Stimulated activated CD4-positive, alpha-beta T cell treated with anti-CD3 and anti-CD28 coated beads, TNF-alpha, amount 100 ng/mL, for 4 hours (primary cell): ENCODE measurements at places on chromosomes 1 and 21.

- no peak for DNase-seq
Observed at GRCh38 chr1:218823291-218823900, 350.3 kb upstream of the LYPLAL1 start.

DNA sequence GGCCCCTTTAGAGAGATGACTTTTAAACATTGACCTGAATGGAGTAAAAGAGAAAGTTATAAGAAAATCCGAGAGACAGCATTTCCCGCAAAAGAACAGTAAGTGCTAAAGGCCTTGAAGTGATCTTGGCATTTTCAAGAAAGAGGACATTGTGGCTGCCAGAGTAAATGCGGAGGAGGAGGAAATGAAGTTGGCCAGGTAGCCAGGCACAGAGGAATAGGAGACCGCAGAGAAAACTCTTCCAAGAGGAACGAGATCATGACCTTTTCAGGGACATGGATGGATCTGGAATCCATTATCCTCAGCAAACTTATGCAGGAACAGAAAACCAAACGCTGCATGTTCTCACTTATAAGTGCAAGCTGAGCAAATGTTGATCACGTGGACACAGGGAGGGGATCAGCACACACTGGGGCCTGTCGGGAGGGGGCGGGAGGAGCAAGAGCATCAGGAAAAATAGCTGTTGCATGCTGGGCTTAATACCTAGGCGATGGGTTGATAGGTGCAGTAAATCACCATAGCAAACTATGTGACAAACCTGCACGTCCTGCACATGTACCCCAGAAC is 49.7 kb downstream of the EEIG2 start:
- DNase-seq = no peak

- DNase-seq = no peak
Observed at GRCh38 chr1:245807954-245808719, 653.4 kb downstream of the KIF26B start.

DNA sequence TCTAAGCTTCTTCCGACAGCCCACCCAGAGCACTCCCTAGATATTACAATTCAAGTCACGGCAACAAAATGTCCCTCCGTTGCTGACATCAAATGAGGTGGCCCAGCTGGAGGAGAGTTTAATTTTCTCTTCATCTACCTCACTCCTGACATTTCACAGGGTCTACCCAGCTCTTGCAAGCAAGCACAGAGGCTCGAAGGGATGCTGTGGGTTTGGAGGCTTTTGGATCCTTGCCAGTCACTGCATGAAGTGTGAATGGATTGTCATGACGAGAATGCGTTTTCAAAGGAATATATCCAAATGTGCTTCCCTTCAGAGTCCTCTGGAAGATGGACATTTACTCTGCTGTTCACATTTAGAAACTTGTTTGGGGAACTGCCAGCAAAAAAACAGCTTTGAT is 33.5 kb downstream of the CAPN8 start:
- DNase-seq = no peak

DNA sequence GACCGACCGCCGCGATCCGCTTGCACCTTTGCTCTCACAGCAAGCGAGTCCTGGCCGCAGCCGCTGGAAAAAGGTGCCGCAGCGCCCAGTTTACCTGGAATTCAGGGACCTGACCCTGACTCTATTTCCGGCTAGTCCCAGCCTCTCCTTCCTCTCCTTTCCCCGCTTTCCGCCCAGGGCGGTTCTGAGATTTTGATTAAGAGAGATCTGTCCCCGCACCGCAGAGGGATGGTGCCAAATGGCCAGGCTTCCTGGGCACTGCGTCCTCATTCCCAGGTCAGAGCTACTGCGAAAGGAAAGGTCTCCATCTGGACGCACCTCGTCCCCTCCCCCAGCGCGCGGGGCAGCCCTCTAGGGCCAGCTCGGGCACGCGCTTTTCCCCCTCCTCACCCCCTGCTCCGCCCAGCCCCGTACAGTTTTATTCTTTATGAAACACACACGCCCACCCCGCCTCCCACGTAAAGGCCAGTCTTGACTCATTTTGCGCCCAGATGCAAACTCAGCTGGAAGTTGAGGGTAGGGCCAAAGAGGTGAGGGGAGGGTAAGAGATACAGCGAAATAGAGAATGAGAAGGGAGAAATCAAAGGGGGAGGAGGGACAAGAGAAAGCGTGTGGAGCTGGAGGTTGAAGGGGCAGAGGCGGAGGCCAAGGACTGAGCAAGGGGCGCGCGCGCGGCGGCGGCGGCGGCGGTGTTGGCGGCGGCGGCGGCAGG is 411.8 kb upstream of the ESRRG start:
- DNase-seq = no peak

GRCh38 chr1:182668521-182669054 is 15.8 kb downstream of the RGS8 start:
- DNase-seq = no peak

GRCh38 chr1:3774276-3774945 is 1.9 kb downstream of the SMIM1 start:
- no peak for DNase-seq

DNA sequence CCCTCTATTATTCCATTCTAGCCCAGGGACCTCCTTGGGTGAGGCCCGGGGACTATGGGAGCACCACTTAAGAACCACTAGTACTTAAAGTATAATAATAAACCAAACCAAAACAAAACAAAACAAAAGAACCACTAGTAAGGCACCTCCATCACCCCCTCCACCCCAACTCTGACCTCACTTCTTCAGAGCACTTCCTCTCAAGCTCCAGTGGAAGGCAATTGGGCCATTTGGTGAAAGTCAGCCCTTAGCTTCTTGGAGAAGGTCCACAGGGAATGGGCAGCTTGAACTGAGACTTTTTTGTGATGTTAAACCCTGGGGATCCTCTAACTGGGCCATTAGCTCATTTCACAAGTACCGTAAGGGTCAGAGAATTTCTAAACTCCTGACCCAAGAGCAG is 237.3 kb downstream of the RHOU start:
- DNase-seq = no peak

DNA sequence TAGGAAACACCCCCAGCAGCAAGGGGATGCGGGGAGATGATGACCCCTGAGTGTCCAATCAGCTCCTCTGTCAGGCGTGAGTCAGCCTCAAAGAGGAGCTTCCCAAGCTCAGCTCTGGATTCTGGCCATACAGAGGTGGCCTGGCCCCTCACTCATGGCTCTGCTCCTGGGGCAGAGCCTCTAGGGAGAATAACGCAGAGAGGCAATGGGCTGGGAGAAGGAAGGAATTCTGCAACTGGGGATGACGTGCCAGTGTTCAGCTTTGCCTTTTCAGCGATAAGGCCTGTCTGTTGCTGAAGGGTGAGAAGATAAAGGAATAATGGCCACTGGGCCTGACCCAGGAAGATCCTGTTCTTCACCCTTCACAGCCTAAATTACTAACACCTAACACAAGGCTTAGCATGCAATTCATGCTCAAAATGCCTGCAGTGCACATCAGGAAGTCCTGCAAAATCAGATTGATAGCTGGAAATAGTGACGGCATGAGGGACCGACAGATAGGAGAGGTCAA is 92.2 kb downstream of the TBX19 start:
- no peak for DNase-seq

- no peak for DNase-seq
Observed at GRCh38 chr1:228465141-228465540, 22.0 kb upstream of the RNF187 start.

DNA sequence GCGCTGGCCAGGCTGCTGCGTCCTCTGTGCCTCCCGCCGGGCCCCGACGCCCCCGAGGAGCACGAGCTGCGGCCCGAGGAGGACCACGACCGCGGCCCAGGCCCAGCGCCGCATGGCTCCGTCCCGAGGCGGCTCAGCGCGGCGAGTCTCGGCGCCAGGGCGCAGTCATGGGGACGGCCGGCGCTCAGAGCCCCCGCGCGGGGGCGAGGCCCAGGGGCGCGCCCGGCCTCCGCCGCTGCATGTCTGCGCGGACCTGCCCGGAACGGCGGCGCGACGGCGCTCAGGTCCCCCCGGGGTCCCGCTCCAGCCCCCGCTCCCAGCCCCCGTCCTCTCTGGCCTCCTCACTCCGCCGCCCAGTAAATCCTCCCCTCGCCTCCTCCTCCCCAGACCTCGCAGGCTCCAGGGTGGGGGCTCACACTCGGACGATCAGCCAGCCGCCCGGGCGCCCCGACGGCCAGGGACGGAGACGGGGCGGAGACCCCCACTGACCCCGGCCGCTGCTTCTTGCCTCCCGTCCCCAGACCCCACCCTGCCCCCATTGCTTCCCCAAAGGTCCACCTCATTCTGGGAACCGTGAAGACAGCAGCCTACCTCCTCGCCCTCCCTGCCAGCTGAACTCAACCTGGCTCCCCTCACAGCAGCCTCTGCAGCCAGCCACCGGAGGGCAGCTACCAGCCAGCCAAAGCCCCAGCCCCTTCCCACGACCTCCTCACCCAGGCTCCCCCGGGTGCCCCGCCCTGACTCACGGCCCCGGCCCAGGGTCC is at the start of gene C1QTNF12:
Gene C1QTNF12, minus strand, starts transcription at position 146 of the 764 bp plus-strand sequence. Its CDS starts 32 bp downstream, at position 114.
- no peak for DNase-seq

GRCh38 chr1:164748253-164748899 is 189.4 kb downstream of the PBX1 start:
- no peak for DNase-seq

DNA sequence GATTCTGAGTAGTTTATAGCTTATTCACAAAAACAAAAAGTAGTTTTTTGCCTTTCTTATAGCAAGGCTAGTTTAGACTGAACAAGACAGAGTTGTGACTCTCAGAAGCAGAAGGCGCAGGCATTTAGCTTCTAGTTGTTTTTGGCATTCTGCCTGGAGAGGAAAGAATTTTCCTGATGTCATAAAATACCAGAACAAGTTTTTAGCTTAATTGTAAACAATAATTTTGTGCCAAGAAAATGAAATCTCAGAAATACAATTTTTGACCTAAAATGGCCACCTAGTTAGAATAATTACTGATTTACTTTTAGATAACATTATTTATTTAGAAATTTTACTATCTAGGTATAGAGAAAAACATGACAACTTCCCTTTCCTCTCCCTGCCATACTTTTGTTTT is 1.0 kb downstream of the DNAJB4 start:
- no peak for DNase-seq

DNA sequence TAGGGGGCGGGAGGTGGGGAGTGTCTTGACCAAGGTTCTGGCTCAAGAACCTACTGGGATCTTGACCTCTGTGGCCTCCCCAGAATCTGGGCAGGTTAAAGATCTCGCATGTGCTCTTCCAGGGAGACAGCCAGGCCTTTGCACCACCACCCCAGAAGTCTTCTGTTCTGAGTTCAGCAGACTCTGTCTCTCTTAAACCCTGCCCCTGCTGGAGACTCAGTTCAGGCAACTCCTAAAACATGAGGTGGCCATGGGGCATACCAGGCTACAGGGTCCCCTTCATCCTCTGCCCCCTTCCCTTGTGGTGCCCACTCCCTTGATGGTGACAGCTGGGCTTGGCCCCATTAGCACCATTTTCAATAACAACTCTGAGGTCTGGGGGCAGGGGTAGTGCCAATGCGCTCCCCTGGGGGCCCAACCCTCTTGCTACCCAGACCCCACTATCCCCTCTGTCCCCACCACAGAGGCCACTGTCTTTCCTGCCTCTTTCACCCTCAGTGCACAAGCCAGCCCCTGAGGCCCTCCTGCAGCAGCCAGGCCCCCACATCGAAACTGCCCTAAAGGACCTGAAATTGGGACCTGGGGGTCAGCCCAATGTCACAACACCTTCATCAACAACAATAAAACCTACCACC is 132.7 kb upstream of the RUNX3 start:
- no peak for DNase-seq

GRCh38 chr1:205572421-205572820 is 59.4 kb downstream of the ELK4 start:
- DNase-seq = no peak

DNA sequence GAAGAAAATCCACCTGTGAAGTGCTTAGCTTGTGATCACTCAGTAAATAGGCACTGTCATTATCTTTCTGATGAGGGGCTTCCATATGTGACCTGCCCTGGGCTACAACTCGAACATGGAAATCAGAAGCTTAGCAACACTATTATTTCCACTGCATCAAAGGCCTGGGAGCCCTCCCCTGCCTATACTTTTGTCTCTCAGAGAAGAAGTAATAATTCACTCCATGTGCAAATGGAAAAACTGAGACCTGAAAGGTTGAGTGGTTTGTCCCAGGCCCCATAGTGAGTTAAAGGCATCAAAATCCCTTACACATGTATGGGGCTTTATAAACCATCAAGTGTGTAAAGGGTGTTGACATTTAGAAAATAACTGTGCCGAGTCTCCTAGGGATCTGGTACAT is 20.9 kb downstream of the SOX13 start:
- no peak for DNase-seq

GRCh38 chr1:211182746-211183145 is 48.8 kb upstream of the KCNH1 start:
- DNase-seq = no peak

DNA sequence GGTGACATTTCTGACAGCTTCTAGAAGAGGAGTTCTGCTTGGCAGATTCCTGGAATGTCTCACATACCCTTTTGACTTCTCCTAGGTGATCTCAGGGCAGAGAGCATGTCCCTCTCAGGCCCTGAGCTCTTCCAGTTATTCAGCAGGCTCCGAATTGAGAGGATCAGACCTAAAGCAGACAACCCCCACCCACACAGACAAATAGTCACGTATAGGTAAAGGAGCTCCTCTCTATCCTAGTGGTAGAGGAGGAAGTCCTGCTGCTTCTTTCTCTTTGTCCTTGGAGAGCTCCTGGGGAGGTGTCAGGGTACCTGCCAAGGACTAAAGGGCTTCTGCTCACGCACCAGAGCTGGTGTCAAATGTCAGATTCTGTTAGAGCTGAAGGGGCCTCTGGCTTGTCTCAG is 128.1 kb downstream of the IER5 start:
- no peak for DNase-seq

DNA sequence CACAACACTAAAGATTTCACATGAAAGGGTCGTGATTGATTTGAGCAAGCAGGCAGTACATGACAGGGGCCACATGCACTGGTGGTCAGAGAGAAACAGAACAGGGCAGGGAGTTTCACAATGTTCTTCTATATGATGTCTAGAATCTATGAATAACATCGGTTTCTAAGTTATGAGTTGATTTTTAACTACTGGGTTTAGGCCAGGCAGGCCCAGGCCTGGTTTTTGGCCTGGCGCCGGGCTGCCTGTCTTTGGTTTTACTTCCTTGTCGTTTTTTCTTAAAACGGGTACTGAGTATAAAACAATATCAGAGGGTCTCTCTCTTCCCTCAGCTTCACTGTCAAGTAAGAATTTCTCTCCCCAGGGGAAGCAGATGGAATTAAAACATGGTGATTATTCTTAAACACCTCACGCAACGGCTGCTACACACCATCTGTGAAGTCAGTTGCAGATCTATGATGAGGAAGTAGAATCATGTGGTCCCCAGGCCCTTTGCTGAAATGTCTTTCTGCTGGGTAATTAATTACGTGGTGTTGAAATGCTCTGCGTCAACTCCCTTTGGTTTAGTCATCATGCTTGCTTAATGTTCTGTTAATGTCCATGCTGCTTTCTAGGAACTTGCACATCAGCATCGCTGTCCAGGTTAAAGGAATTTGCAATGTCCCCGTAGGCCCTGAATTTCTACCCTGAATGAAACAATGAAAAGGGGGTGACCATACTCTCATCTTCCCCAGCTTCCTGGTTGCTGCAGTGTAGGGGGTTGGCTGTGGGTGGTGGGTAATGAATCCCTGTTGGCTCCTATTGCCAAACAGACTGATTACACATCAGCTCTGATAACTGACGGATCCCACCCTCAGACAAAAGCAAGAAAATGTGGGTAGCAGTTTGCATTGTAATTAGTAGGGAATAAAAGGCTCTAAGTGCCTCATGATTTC is 70.3 kb downstream of the SERINC2 start:
- DNase-seq = no peak
